ENCODE measurements at places on chromosomes 2 and 18.

- peak; percentile 33 for DNase-seq
Observed at GRCh38 chr2:65232636-65233035, 5.0 kb downstream of the ACTR2 start.

- DNase-seq: no peak
Observed at GRCh38 chr18:59681521-59682004, 15.7 kb downstream of the CCBE1 start.

DNA sequence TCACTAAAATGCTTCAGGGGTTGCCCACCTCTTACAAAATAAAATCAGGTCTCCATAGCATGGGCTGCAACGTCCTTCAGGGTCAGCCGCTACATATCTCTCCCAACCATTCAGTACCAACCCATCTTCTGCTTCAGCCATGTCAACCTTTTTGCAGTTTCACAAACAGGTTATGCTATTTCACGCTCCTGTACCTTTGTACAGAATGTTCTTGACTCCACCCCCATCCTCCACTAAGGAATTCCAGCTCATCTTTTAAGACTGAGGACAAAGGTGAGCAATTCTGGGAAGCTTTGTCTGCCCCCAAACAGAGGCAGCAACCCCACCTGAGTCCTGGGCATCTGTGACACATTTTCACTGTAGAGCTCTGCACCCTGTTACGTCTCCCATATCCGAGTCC is 8.8 kb upstream of the EVA1A start:
- DNase-seq: no peak

DNA sequence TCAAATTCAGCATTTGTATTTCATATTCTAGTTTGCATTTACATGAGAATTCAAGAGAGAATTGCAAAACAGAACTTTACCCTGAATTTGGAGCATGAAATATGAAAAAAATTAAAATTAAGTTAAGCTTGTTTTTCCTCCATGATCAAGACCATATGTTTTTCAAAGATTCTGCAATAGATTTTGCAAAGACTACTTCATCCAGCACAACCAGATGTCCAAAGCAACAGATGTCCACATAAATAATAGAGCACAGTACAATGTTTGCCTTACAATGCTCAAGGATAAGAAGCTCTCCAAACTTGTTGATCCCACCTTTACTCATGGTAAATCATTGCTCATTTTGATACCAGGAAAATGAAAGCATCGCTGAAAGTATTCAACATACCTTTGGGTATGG is 25.6 kb downstream of the FAP start:
- no peak for DNase-seq

DNA sequence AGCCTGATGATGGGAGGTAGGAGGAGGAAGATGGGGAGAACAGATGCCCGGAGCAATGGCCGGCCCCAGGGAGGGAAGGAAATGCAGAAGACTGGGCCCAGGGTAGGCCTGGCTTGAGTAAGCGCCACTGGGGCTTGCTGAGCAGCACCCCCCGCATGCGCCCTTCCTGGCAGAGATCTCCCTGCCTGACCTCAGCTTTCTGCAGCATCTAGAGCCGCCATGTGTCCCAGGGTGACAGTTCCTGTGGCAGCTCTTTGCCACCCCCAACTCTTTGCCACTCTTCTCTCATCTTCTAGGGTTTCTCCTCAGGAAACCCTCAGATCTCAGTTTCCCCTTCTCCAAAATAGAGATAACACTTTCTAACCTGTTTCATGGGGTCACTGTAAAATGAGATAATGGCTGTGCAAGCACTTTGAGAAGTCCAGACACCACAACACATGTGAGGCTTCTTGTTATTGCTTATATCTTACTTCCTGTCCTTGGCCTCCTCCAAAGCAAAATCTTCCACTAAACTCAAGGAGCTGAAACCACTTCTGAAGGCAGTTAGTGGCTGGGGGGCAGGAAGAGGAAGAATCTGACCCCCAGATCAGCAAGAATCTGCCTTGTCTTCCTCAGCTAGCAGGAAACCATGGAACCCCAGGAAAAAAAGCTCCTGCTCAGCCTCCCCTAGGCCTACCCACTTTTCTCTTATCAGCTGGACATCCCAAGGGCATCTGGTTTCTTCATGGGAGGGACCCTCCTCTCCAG is 64.9 kb downstream of the EPAS1 start:
- DNase-seq: no peak

- DNase-seq: no peak
Observed at GRCh38 chr2:12839339-12839738, 122.6 kb downstream of the TRIB2 start.

DNA sequence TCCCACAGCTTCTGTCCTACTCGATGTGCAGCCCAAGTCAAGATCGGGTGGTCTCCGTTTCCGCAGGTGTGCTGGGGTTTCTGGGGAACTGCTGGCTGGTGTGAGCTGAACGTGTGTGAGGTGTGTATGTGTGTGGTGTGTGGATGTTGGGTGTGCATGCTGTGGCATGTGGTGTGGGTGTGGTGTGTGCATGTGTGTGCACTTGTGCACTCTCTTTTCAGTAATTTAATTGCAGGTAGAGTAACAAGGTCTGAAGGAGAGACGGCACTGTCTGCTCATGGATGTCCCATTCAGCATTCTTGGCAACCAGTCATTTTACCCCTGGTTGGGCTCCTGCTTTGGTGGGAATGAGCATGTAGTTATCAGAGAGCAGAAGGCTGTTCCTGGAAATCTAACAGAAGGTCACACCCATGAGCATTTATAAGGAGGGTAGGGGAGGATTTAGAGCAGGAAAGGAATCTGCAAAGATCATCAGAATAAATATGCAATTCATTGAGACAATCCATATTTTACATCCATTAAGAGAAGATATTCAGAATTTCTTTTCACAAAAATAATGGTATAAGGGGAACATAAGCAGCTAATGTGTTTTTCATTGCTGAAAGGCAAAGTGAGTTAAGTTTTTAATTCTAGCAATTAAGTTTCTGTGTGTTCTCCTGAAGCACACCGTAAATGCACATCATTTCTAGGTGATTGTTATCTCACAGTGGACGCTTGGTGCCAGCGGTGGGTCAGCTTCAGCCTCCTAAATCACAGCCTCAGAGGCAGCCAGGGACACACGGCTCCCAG is 60.7 kb downstream of the ADI1 start:
- peak; percentile 78 for DNase-seq

DNA sequence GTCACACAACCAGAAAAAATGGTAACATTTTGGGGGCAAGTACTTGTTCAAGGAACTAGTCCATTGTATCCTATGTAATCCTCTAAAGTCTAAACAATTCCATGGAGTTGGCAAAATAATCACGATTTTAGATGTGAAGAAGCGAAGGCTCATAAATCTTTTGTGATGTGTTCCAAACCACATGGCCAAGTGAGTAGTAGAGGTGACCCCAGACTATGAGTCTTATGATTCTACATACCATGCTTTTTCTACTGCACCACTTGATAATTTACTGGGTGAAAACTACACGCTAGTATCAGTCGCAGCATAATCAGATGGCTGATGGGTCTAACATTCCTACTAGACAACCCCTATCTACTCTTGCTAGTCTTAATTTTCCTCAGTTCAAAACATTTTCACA is 371.4 kb downstream of the OSR1 start:
- no peak for DNase-seq

- DNase-seq: peak; percentile 78
Observed at GRCh38 chr2:169877398-169877797, 50.1 kb downstream of the UBR3 start.

- no peak for DNase-seq
Observed at GRCh38 chr2:9549420-9549819, 6.2 kb downstream of the ADAM17 start.

DNA sequence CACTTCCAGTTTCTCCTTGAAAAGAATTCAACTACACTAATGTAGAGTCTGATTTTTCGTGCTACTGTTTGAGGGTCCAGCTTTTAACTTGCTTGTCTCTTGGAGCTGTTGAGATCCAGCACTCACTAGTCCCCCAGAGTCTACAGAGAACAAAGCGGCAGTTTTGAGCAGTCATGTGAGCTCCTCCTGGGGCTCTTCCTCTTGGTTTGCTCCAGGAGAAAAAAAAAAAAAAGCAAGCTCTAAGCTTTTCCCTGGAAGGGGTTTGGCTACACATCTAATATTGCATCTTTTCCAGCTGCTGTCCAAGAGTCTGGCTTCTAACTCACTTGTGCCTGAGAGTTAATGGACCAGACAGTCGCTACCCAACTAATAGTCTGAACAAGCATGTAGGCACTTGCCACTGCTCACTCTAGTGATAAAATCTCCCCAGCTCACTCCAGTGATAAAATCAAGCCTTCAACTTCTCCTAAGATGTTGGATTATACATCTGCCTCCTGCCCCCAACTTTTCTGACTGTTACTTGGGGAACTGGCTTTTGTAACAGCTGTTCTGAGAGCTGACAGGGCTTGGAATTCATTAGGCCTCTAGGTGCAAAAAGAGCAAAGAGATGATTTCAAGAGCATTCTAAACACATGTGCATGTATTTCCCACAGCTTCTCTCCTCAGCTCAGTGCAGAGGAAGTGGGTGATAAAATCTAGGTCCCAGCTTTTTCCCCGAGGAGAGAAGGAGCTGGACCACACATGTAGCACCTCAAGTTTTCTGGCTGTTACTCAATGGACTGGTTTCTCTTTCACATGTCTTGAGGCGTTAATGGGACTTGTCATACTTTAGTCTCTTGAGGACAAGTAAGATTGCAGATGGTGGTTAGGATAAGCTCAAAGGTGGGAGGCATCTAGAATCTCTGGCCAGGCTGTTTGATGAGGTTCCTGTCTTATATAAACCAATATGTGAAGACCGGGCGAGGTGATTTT is 750.5 kb downstream of the LRP1B start:
- DNase-seq: peak; percentile 2

DNA sequence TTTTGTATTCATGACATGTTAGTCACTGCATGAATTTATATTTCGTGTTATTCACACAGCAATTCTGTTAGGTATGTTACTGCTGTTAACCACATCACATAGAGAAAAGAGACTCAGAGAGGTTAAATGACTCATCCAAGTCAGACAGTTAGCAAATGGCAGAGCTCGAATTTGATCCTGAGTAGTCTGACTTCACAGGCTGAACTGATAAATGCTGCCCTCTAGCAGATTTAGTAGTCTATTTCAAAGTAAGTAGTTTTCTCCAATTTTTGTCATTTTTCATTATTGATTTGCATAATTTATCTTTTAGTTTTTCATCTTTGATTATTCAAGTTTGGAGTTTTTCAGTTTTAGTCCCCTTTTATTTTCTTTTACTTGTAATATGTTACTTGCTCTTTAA is 58.3 kb downstream of the WDR7 start:
- peak; percentile 77 for DNase-seq

DNA sequence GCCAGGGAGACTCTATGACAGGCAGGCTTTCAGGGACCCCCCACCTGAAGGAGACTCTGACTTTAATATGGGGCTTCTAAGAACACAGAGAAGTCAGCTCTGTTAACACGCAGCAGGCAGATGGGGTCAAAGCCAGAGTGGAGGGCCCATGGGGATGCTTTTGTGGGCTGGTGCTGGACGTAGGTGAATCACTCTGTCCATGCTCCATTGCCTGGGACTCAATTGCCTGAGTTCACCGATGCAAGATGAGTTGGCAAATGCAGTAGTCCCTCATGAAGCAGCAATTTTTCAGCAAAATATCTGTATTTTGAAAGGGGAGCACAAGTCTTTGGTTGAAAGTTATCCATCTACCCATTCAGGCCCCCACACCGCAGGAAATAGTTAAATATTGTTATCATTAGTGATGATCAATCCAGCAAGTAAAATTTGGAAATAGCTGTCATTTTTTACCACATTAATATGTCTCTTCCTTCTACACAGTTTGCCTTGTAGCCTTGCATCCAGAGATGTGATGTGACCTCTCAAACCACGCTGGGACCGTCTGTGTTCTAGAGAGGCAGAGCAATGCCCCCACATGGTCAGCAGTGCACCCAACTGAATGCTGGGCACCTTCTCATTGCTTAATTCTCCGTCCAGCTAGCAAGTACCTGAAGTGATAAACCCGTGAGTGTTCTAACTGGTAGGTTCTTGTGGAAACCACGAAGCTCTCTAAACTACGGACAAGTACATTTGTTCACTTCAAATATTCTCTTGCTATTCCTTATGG is 34.8 kb upstream of the FAM110C start:
- DNase-seq: no peak

DNA sequence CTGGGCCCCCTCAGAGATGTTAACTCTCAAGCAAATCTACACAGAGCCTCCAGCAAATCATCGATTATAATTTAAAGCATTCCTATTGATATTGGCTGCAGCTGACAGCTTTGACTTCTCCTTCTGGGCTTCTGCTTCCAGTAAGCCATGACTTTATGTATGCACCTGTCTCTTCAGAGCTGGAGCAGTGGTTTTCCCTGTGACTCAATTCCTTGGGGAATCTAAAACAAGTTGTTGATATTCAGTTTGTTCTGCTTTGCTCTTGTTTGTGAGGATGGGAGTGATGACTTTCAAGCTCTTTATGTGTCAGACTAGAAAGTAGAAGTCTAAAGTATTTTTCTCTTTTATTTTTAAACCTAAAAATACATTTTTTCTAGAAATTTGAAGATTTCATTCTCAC is 45.1 kb upstream of the TNP1 start:
- no peak for DNase-seq

DNA sequence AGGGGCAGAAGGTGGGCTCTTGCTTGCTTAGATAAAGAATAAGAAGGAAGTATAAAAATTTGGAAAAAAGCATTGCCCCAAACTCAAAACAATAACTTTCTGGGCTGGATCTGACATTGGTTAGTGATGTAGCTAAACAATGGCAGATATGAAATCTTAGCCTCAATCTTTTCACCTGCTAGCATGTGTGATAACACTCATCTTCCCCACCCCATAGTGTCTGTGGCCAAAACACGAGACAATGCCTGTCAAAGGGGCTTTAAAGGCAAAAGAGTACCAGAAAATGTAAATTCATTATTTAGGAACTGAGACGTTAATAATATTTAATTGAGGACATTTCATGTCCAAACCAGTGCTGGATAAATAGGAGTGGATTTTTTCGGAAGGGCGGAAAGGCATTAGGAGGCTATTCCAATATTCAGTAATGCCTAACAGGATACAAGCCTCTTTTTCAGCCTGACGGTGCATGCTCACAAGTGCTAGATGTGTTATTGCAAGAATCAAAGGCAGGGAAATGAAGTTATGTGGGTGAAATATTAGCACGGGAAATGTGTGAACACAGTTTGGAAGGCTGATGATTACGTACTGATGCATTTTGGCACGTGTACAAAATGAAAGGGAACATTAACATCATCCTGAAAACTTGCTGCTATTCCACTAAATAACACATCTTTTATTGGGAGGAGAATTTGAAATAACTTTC is 395.7 kb downstream of the GALR1 start:
- no peak for DNase-seq

- DNase-seq: peak; percentile 2
Observed at GRCh38 chr18:37853706-37854105, 288.1 kb upstream of the CELF4 start.

DNA sequence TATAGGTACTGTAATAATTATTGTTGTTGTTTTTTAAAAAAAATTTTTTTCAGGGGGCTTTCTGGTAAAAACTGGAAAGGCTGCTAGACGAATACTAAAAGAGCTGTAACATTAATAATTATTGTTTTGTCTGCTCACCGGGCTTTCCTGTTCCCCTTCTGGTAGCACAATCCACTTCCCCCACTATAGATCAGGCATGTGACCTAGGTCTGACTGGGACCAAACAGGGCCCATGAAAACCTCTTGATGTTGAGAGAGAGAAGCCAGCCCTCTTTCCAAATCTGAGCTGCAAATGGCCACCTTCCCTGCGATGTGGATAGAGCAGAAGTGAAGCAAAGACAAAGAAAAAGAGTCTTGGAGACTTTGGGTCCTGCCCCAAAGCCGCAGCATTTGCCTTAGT is 23.4 kb downstream of the SH2D6 start:
- no peak for DNase-seq

- no peak for DNase-seq
Observed at GRCh38 chr2:19881908-19882265, 19.9 kb downstream of the TTC32 start.

GRCh38 chr18:79917169-79917852 is 34.1 kb downstream of the SLC66A2 start:
- no peak for DNase-seq

GRCh38 chr2:72933207-72933606 is 15.9 kb downstream of the EMX1 start:
- no peak for DNase-seq

Measured in hematopoietic multipotent progenitor cell treated with erythropoietin and hydrocortisone succinate and interleukin-3 and kit ligand, for 6 days (in vitro differentiated cells).